Gastrocnemius medialis (tissue), 4 donors: ENCODE measurements at places on chromosomes 12 and 14.

GRCh38 chr12:116964054-116965050 lies 53.6 kb downstream of the FBXW8 start:
- no peaks in the 10 kb centered on the region for H3K4me1 ChIP-seq
- H3K36me3 ChIP-seq = no peaks in the 10 kb centered on the region
- no peaks in the 10 kb centered on the region for H3K27me3 ChIP-seq
- no peak for DNase-seq
- H3K27ac ChIP-seq = no peak overlapping the region

DNA sequence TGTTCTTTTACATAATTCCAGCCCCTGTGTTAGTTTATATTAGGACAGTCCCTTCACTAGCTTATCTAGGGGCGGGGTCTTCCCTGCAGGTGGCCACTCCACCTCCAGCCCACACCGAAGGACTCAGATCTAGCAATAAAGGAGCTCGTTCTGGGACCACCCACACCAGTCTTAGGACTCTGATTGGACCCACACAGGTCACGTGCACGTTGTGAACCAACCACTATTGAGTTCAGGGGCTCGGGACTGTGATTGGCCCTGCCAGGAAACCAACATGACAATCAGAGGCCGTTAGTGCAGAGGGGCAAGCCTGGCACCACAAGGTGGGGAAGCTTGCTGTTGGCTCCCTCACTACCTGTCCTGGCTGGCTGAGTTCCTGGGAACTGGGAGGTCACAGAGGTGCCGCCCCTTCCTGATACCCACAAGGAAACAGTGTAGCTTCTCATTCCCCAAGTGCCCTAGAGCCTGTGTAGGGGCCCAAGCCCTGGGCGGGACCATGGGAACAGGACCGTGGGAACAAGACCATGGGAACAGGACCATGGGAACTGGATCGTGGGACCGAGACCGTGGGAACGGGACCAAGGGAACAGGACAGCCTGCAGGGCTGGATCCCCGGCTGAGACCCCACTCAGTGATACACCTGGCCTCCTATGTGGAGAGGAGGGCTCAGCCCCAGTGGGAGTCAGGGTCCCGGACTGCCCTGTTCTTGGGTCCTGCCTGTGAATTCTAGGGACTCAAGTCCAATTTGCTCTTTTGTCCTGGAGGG lies 297.8 kb downstream of the ADGRD1 start:
- H3K4me1 ChIP-seq = peaks cover 3% of the 10 kb centered on the region
- no peak for DNase-seq
- H3K4me3 ChIP-seq = no peak overlapping the region

- no peaks in the 10 kb centered on the region for H3K27me3 ChIP-seq
- no peak for DNase-seq
Measured at GRCh38 chr12:128121424-128121823, 145.5 kb upstream of the TMEM132C start.

DNA sequence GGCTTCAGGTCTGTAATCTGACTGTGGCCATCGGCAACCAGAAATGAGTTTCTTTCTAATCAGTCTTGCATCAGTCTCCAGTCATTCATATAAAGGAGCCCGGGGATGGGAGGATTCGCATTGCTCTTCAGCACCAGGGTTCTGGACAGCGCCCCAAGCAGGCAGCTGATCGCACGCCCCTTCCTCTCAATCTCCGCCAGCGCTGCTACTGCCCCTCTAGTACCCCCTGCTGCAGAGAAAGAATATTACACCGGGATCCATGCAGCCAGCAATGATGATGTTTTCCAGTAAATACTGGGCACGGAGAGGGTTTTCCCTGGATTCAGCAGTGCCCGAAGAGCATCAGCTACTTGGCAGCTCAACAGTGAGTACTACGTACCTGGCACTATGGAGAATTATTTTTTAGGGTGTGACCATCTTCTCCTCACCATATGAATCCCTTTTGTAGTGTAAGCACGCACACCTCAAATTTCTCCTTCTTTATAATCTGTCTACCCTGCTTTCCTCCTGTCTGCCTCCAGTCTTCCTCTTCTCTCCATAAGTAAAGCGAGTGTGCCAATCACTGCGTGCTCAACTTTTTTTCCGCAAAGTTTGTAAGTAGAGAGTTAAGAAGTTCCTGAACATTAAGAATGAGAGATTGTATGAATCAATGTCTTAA lies at the start of gene TPH2:
TSS of gene TPH2 (plus strand) at position 118 of the 658 bp plus-strand sequence. CDS start at position 260, 142 bp downstream.
- DNase-seq = no peak
- H3K4me3 ChIP-seq = no peak within 1 kb of the TSS
- H3K4me1 ChIP-seq = peaks cover 6% of the 10 kb centered on the region
- H3K27ac ChIP-seq = no peak within 1 kb of the TSS
- H3K36me3 ChIP-seq = no peaks in the 10 kb centered on the region

DNA sequence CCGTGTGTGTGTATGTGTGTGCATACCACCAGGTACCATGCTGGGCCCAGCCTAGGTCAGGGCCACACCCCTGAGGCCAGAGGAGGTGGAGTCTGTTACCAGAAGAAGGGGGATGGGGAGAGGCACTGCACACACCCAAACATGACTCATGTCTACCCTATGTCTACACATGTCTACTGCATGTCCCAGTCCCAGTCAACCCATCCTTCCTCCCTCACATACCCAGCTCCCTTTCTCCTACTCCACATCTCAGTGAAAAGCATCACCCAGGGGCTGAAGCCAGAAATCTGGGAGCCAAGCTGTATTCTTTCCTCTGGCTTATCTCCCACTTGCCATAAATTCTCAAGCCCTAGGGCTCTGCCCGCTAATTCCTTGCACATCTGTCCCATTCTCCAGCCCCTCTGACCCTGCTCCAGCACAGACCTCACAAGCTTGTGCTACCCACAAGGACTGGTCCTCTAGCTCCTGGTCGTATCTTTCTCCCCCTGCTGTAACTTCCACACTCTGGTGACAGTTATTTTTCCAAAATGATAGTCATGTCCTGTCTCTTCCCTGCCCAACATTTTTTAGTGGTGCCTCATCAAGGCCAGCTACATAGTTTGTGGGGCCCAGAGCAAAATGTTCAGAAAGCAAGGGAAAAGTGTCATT lies 18.0 kb upstream of the APPL2 start:
- no peak overlapping the region for H3K4me3 ChIP-seq
- no peaks in the 10 kb centered on the region for H3K27me3 ChIP-seq
- no peaks in the 10 kb centered on the region for H3K36me3 ChIP-seq

DNA sequence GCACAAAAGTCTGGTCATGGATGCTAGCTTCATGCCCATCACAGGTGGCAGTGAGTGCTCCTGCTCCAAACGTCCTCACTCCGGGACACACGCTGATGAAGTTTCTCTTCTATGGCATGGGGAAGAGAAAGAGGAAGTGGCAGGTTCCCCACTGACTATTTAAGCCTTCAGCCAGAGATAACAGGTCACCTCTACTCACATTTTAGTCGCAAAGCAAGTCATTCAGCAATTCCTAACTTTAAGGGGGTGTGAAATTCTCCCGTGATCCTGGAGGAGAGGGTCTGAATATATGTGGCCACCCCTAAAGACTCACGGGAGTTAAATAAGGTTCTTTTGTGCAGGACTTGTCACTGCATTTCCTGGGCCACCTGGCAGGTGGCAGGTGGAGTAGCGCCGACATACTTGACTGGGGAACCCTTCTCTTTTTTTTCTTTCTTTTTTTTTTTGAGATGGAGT lies 18.8 kb upstream of the RCOR1 start:
- no peak overlapping the region for H3K27ac ChIP-seq
- no peaks in the 10 kb centered on the region for H3K36me3 ChIP-seq
- no peaks in the 10 kb centered on the region for H3K4me1 ChIP-seq
- no peak overlapping the region for H3K4me3 ChIP-seq

GRCh38 chr12:60100160-60100559 lies 504.3 kb downstream of the SLC16A7 start:
- no peak overlapping the region for H3K27ac ChIP-seq
- no peaks in the 10 kb centered on the region for H3K27me3 ChIP-seq
- no peaks in the 10 kb centered on the region for H3K36me3 ChIP-seq
- no peaks in the 10 kb centered on the region for H3K4me1 ChIP-seq
- H3K4me3 ChIP-seq = no peak overlapping the region

DNA sequence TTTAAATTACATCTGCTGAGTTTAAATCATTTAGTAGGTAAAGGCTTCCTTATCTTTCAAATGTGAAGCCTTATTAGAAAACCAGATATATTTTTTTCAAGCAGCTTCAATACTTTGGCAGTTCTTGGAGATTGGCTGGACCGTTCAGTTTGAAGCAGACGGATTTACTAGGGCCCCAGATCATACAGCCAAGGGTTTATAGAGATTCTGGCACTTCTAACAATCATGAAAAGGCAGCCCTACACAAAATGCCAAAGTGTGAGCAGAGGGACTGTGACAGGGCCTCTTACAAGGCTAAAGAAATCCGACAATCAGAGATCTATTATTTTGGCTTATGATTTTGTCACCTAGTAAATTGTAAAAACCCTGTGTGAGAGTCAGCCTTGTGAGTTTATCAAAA lies 162.8 kb upstream of the SLC38A2 start:
- no peak overlapping the region for H3K4me3 ChIP-seq
- peak overlapping the region; percentile 86 for H3K27ac ChIP-seq
- DNase-seq = no peak
- H3K36me3 ChIP-seq = no peaks in the 10 kb centered on the region
- H3K27me3 ChIP-seq = no peaks in the 10 kb centered on the region
- H3K4me1 ChIP-seq = peaks cover 38% of the 10 kb centered on the region

DNA sequence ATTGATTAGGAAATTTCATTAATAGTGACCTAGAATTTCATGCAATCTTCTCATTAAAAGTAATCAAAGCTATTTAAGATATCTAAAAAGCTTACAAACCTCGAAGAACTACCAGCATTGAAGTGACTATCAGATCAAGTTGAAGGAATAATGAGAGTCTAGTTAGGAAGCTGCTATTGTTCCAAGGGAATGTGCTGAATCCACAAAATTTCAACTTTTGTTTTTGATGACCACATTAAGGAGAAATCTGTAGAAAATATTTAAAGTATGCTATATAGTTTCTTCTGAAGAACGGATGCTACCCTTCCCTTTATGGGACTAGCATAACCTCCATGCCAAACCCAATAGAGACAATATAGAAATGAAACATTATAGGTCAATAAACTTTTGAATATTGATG lies 2.5 kb upstream of the CTSG start:
- DNase-seq = no peak
- H3K36me3 ChIP-seq = no peaks in the 10 kb centered on the region
- H3K27me3 ChIP-seq = no peaks in the 10 kb centered on the region

GRCh38 chr12:12726555-12727093 lies 9.5 kb downstream of the CDKN1B start:
- H3K4me1 ChIP-seq = peaks cover 19% of the 10 kb centered on the region
- peak overlapping the region; percentile 83 for H3K4me3 ChIP-seq
- no peak for DNase-seq
- H3K27ac ChIP-seq = peak overlapping the region; percentile 98

- no peaks in the 10 kb centered on the region for H3K36me3 ChIP-seq
- no peaks in the 10 kb centered on the region for H3K4me1 ChIP-seq
- DNase-seq = no peak
- no peaks in the 10 kb centered on the region for H3K27me3 ChIP-seq
- no peak overlapping the region for H3K27ac ChIP-seq
- H3K4me3 ChIP-seq = no peak overlapping the region
Measured at GRCh38 chr12:120749256-120749655, 23.6 kb downstream of the ACADS start.

GRCh38 chr14:26004342-26004741 lies 593.5 kb downstream of the NOVA1 start:
- no peak overlapping the region for H3K27ac ChIP-seq
- no peak for DNase-seq
- H3K4me1 ChIP-seq = no peaks in the 10 kb centered on the region
- H3K36me3 ChIP-seq = no peaks in the 10 kb centered on the region

DNA sequence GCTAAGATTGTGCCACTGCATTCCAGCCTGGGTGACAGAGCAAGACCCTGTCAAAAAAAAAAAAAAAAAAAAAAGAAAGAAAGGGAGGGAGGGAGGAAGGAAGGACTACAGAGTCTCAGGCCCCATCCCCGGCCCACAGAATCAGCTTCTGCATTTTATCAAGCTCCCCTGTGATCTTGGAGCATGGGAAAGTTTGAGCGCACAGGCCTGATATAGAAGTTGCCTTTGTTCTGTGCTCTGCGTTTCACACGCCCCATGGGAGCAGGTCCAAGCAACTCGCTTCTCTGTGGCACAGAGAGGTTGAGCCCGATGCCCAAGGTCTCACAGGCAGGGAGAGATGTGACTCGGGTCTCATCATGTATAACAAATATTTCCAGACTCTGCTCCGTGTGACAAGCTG lies 101.8 kb downstream of the PHETA1 start:
- H3K36me3 ChIP-seq = no peaks in the 10 kb centered on the region
- no peak for DNase-seq
- H3K4me3 ChIP-seq = no peak overlapping the region
- no peak overlapping the region for H3K27ac ChIP-seq
- H3K4me1 ChIP-seq = no peaks in the 10 kb centered on the region

- no peaks in the 10 kb centered on the region for H3K36me3 ChIP-seq
- H3K4me1 ChIP-seq = peaks cover 24% of the 10 kb centered on the region
- no peak for DNase-seq
Measured at GRCh38 chr14:32366256-32366879, 37.3 kb downstream of the AKAP6 start.

DNA sequence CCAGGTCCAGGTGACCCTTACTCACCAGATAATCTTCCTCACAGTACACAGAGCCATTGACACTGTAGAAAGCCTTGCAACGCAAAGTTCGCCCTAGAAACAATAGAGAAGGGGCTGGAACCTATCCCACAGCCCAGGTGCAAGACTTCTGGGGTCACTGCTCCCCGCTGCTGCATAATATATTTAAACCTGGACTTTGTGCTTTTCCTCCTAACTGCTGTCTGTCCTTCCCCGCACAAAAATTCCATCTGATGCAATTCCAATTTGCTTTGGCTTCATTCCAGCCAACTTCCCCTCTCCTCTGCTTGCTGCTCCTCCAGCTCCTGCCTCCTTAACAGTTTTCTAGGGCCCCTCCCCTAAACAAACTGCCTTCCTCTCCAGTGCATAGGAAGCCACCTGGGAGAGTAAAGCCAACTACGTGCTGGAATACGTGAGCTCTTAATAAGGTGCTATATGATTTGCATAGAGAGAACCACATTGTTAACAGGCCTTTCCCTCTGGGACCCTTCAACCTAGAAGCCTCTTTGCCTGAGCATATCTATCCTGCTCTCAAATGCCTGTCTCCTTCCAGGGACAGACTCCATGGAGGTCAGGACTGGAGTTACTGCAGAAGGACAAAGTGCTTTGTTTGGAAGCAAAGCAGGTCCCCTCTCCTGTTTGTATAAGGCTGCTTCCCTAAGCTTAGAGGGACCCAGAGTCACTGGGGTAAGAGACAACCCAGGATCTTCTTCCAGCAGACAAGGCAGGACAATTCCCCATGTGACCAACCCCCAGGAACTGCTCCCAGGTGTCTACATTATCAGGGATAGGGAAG lies 5.5 kb downstream of the AJUBA start:
- no peak overlapping the region for H3K4me3 ChIP-seq
- no peak for DNase-seq
- H3K36me3 ChIP-seq = no peaks in the 10 kb centered on the region
- peaks cover 18% of the 10 kb centered on the region for H3K27me3 ChIP-seq
- H3K27ac ChIP-seq = no peak overlapping the region
- no peaks in the 10 kb centered on the region for H3K4me1 ChIP-seq
